ENCODE measurements at places on chromosomes 16 and 17.

DNA sequence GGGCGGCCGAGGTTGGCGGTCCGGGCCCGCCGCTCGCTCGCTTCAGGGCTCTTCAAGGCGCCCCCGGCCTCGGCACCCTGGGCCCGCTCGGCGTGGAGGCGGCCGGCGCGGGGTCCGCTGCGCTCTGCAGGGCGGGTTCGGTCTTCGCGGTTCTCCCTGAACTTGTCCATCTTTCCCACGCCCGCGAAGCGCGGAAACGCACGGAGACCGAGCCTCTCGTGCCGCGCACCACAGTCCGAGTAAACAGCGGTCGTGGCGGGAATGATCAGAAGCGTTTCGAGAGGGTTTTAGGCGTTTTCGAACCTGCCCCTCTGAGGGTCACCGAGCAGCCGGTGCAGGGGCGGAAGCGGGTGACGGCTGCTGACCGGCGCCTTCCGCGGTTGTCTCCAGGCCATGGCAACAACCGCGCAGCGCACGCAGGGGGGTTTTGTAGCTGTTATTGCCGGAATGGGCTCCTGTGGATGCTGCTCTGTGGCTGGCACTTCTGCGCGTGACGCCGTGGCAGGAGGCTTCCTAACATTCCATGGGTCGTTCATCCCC lies 414 bp downstream of the NARF start:
- no peak for DNase-seq

GRCh38 chr17:35132816-35133550 lies 9.1 kb downstream of the NLE1 start:
- no peak for DNase-seq

GRCh38 chr17:47276868-47277267 lies 23.2 kb downstream of the ITGB3 start:
- DNase-seq = no peak

DNA sequence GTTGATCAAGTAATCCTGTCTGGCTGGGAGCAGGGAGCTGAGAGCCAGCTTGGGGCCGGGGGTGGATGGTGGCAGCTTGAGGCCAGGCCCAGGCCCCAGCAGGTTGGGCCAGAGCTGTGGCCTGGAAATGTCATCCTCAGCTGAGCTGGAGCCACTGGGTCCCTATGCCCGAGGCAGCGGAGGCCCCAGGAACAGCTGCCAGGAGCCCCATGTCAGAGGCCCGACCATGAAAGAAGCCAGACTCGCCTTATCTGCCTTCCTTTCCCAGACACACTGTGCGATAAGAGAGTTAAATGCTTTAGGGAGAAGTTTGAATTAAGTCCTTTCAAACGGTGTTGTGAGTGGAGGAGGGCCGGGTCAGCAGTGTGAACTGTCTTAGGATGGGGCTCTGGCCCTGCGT lies 3.5 kb downstream of the SMTNL2 start:
- DNase-seq = no peak

Measured in AG04450 (cell line).